Stimulated activated CD4-positive, alpha-beta T cell treated with anti-CD3 and anti-CD28 coated beads, Interleukin-1b, Interleukin-23, amount 100 ng/mL, for 1 hour (primary cell): ENCODE measurements at places on chromosomes 2 and 18.

DNA sequence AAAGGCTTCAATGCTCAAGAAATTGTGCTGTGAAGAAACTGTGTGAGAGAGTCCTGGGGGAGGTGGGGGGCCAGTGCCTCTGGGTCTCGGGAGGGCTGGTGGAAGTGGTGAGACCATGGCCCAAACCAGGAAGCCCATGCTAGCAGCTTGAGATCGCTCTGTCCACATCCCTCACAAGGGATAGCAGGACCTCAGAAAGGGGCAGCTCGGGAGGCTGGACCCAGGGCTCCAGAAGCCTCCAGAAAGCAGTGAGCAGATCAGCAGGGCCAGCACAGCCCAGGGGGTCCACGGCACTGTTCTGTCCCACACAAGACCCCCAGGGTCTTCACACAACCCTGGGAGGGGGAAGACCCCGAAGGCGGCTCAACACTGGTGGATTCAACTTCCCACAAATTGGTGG, 24.1 kb downstream of the ST8SIA5 start:
- DNase-seq, result no peak

DNA sequence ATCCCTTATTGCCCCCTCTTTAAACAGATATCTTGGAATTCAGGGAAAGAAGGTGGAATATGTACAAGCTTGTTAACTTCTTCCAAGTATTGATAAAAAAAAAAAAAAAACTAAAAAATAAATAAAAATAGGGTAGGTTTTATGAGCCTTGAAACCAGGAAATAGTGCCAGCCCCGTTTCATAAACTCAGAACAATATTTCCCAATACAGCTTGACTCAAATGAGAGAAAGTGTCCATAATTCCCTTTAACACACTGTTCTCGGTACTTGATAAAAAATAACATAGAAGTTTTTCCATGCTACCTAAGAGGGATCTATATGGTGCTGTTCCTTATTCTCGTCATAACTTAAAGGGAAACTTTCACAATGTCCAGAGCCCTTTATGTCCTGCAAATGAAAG, 17.9 kb upstream of the C2orf80 start:
- no peak for DNase-seq

- peak; percentile 36 for DNase-seq
Observed at GRCh38 chr18:49858309-49859020, 45.1 kb upstream of the ACAA2 start.

DNA sequence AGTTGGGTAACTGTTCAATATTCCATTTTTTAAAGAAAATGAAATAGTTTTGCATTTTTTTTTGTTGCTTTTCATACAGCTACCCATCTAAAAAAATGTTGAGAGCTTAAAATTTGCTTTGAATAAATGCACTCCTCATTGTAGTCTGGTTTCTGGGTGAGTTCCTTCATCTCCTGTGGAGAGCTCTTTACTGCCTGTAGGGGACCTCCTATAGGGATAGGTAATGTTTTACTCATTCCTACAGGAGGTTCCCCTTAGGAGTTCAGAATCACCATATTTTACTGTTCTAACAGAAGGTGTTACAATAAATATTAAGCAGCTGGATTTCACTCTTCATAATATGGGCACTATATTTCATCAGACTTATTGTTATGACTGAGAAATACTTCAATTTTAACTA, 947.3 kb upstream of the CRIM1 start:
- DNase-seq, result no peak

GRCh38 chr2:7609974-7610373, 692.8 kb downstream of the RNF144A start:
- DNase-seq, result no peak

- DNase-seq, result no peak
Observed at GRCh38 chr2:72008608-72009007, 139.1 kb downstream of the CYP26B1 start.
